ENCODE measurements at places on chromosomes 2 and 18.

DNA sequence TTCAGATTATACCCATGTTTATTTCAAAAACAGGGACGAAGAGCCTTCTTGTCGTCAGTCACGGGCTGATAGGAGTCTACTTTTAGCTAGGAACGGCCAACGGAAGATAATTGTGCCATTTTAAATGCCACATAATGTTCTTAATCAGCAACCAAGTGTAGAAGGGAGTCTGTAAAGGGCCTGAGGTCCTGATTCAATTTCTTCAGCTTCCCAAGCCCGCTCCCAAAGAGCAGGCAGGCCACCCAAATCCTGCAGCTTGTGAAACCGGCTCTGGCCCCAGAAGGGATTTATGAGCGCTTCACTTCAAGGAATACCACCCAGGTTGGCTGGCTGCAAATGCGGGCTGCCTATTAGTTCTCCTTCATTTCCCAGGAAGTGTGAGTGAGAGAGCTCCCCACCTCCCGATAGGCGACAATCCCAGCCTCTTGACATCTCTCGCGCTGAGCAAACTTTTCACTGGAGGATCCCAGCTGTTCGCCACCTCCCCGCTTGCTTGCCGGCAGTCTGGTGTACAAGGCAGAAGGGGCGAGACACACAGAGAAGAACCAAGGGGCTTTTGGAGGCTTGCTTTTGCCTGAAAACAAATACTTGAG, 272.9 kb downstream of the CDH20 start:
- DNase-seq: peak; percentile 55

DNA sequence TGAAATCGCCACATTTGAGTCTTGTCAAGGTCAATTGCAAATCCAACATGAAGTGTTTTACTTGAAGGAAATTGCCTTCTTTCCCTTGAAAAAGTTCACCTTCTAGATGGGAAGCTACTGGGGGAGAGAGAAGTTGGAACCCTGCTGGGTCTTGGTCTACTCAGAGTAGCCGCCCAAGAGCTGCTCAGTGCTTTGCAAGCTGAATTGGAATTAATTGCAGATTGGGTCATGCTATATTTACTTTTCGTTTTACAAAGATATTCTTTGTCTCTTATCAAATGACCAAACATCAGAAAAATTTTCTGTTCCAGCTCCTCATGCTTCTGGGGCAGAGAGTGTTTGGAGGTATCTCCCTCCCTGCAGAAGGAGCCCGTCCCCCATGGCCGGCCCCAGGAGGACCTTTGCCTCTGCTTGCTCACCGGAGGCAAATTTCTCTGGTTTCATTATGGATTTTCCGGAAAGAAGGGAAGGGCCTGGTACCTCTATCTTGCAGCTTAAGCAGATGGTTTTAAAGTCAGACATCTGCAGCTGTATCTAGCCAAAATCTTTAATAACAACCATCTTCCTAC, 289.7 kb downstream of the MYT1L start:
- DNase-seq: no peak

DNA sequence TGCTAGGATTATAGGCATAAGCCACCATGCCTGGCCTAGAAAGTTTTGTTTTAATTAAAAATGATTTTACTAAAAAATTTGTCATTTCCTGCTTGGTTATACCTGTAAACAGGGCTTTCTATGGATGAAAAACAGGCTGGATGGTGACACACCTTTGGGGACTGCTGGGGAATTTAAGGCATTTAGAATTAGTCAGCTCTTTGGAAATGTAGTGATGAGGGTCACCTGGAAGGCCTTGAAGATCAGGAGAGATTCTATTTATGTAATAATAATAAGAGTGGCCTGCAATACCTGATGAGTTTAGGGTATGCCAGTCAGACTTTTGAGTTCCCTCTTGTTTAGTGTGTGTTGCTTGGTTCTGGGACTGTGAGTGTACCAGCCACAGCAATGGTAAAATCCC, 51.1 kb downstream of the RALBP1 start:
- no peak for DNase-seq

DNA sequence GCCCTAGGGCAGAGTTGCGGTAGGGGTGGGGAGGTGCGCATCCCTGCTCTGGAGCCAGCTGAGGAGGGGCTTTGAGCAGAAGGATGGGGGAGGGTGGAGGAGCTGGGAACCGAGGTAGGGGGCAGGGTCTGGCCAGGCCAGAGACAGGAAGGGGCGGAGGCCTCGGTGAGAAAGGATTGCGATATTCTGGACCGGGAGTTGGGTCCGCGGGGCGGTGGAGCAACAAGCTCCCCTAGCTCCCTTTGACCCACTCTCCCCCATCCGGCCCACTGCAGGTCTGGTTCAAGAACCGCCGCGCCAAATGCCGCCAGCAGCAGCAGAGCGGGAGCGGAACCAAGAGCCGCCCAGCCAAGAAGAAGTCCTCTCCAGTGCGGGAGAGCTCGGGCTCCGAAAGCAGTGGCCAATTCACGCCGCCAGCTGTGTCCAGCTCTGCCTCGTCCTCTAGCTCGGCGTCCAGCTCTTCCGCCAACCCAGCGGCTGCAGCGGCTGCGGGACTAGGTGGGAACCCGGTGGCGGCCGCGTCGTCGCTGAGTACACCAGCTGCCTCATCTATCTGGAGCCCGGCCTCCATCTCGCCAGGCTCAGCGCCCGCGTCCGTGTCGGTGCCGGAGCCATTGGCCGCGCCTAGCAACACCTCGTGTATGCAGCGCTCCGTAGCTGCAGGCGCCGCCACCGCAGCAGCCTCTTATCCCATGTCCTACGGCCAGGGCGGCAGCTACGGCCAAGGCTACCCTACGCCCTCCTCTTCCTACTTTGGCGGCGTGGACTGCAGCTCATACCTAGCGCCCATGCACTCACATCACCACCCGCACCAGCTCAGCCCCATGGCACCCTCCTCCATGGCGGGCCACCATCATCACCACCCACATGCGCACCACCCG, 4.8 kb downstream of the OTX1 start:
- DNase-seq: peak; percentile 71

DNA sequence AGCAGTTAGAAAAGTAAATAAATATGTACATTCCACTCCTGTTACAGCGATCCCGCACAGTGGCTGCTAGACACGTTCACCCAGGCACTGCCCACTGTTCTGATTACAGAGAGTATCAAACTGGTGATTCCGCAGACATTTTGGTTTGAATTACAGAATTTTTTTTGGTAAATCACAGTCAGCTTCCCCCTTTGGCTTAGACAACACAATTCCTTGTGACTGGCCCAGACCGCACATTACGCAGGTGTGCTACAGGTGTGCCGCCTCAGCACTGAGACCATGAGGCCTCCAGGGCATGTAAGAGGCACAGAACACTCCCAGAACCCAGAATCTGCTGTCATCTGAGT, 112.3 kb downstream of the PXDN start:
- no peak for DNase-seq

Data from right kidney (tissue), 9 donors.